Tracheal epithelial cell (primary cell): ENCODE measurements at places on chromosomes 1 and 21. TPM values are rescaled to one million over a fixed set of nuclear protein-coding genes. Genes with fewer than 3 reads are reported as not detected.

Gene OLIG2
- total RNA-seq: not detected in 2 replicates

Gene CSMD2
- under 0.01 TPM in 1 of 2 replicates, not detected in the other for total RNA-seq

Gene CYP4A22
- total RNA-seq: not detected in 2 replicates

Gene LPGAT1
- 42.4 and 55.2 TPM in 2 replicates for total RNA-seq
